Epithelial cell of esophagus (primary cell): ENCODE measurements at places on chromosomes 5 and 9.
A peak's percentile ranks its signal among the peaks of the same experiment; 100 is the strongest.

DNA sequence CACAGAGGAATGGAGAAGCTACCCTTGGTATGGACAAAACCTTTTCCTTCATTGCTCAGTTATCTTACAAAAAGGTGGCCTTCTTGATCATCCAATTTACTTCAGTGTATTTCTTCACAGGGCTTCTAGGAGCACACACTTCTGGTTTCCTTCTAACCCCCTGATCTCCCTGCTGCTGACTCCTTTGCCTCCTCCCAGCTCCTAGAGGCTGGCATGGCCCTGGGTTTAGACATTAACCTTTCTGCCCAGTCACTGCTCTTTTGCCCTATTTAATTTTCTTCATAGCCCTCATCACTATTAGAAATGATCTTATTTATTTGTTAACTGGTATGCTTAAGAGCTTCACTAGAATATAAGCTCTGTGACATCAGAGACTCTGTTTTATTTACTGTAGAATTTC, 63.2 kb downstream of the ANKRD55 start:
- no peak for DNase-seq

DNA sequence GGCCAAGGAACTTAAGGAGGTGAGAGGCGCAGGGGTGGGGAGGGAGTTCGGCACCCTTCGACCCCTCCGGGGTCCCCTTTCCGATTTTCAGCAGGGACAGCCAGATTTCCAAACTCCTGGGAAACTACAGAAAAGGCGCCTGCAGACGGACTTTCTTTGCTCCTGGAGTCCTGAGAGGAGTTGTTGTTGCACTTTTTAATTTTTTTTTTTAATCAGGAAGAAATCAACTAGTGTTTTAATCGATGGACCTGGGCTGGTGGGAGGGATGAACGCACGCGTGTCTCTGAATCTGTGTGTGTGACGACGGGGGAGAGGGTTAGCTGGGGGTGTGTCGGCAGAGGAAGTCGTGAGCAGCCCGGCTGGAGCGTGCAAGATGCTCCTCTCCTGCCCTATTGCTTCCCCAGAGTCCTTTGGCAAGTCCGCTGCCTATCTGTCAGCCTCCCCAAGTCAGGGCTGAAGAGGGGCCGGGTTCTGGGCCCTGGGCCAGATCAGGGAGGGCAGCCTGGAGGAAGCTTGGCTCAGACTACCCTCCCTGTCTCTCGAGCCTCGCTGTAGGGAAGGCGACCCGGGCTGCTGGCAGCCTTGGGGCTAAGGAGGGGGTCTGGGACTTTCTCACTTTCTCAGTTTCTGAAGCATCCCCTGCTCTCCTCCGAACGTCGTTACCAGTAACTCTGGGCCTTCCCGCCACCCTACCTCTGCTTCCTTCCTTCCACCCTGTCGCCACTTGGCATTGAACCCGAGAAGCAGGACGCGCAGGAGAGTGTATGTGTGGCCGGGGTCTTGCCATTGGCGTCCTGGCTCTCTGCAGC, 731 bp downstream of the PRR16 start:
- peak; percentile 34 for DNase-seq

DNA sequence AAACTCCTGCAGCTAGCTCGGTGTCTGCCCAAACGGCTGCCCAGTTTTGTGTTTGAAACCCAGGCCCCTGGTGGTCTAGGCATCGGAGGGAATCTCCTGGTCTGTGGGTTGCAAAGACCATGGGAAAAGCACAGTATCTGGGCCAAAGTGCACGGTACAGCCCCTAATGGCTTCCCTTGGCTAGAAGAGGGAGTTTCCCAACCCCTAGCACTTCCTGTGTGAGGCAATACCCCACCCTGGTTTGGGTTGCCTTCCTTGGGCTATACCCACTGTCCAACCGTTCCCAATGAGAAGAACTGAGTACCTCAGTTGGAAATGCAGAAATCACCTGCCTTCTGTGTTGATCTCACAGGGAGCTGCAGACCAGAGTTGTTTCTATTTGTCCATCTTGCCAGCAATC, 41.8 kb downstream of the CAVIN4 start:
- DNase-seq = no peak

GRCh38 chr5:74570250-74570649, 70.3 kb downstream of the ENC1 start:
- peak; percentile 46 for DNase-seq

DNA sequence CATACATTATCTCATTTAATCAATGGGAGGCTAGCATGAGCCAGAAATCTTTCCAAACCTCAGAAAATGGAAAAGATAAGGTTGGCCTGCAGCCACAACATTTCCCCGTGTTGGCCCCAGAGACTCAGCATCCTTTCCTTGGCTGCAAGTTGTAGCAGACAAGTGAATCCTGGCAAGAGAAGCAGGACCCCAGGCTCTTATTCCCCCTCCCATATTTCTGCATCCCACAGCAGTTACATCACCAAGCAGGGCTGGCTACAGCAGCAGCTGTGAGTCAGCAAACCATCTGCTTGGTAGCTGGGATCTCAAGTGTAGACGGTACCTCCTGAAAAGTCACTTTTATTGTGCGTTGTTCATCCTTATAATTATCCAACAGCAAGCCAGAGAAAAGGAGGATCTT, 212.4 kb downstream of the GNA14 start:
- DNase-seq = peak; percentile 18

DNA sequence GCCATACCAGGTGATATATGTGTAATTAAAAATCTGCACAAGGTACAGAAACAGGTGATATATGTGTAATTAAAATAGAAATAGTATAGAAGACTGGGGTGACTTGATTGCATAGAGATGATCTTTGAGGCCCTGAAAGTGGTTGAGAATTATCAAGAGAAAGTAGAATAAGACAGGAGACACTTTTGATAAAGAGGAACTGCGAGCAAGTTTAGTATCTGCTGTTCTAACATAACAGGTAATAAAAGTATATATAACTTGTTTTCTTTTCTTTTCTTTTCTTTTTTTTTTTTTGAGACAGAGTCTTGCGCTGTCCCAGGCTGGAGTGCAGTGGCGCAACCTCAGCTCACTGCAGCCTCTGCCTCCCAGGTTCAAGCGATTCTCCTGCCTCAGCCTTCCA, 5.4 kb downstream of the SNX2 start:
- DNase-seq = no peak

DNA sequence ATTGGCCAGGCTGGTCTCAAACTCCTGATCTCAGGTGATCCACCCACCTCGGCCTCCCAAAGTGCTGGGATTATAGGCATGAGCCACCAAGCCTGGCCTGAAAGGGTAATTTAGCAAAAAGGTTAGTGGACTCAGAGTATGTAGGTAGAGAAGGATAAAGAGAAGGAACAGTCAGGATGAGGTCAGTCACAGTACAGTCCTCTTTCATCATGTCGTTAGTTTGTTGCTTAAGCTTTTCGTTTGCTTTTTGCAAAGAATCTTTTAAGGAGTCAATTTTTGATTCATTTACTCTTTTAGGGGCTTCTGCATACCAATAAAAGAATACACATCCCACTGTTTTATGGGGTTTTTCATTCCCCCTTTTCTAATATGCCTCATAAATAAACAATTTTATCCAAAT, 17.8 kb upstream of the GBGT1 start:
- DNase-seq = peak; percentile 9

DNA sequence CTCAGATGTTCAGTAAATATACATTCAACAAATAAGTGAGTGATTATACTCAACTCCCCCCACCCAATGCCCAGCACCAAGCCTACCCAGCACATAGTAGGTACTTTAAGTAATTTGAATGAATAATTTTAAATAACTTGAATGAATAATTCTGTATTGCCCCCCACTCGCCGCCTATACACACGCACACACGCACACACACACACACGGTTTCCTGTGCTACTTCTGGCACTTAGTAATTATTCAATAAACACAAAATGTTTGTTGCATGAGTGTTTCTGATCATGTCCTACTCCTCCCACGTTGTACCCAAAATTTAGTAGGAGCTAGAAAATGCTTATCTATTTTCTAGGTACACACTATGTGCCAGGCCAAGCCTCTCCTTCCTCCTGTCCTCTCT, 16.2 kb downstream of the PCDH12 start:
- no peak for DNase-seq

GRCh38 chr5:147509710-147510651, at the start of gene DPYSL3:
DPYSL3 (minus strand) TSS chr5:147510068; CDS start chr5:147509858, 210 bp downstream.
- DNase-seq = peak; percentile 70
